ENCODE measurements at places on chromosomes 5 and 9.

DNA sequence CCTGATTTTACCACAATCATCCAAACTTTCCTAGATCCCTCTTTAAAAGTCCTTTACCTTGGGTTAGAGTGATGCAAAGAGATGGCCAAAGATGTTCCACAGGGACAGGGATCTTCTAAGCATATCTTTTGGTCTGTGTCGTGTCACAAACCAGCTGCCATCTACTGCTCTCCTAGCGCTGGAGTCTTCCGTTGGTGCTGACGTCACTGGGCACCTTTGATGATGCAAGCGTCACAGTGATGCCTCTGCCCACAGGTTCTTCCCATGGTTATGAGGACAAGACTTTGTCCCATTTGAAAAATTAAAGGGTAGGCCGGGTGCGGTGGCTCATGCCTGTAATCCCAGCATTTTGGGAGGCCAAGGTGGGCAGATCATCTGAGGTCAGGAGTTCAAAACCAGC, 1.7 kb upstream of the GLT6D1 start:
- no peak for DNase-seq

DNA sequence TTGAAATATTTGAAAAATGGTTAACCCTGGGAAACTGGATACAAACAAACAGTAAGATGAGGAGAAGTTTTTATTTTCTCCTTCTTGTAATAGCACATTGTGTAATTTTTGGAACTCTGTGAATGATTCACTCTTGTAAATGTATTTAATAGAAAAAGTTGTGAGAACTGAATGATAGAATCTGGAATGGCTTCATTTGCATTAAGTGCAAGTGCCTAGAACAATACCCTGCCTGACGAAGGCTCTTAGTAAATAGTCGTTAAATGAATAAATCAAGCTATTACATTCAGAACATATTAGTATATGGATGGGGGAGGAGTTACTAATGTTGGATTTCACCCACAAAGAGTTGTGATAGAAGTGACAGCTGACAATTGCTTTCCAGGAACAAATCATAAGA, 442.5 kb downstream of the EFNA5 start:
- no peak for DNase-seq

GRCh38 chr5:147170603-147171002, 64.2 kb upstream of the STK32A start:
- DNase-seq, result no peak

DNA sequence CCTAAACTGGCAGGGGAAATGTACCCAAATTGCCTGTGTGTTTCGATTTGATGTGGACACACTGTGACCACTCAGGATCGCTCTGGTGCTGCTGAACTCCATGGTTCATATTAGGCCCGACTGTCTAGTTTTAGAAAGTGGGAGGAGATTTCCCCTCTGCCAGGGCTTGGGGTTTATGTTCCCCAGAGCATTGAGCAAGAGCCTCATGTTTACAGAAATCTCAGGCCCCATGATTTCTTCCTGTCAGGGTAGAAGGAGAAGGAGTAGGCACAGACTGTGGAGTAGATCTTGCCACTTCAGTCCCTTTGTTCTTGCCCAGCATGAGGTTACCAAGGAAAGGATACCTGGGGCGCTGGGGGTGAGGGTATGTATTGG, 40.8 kb upstream of the GLRX start:
- no peak for DNase-seq

DNA sequence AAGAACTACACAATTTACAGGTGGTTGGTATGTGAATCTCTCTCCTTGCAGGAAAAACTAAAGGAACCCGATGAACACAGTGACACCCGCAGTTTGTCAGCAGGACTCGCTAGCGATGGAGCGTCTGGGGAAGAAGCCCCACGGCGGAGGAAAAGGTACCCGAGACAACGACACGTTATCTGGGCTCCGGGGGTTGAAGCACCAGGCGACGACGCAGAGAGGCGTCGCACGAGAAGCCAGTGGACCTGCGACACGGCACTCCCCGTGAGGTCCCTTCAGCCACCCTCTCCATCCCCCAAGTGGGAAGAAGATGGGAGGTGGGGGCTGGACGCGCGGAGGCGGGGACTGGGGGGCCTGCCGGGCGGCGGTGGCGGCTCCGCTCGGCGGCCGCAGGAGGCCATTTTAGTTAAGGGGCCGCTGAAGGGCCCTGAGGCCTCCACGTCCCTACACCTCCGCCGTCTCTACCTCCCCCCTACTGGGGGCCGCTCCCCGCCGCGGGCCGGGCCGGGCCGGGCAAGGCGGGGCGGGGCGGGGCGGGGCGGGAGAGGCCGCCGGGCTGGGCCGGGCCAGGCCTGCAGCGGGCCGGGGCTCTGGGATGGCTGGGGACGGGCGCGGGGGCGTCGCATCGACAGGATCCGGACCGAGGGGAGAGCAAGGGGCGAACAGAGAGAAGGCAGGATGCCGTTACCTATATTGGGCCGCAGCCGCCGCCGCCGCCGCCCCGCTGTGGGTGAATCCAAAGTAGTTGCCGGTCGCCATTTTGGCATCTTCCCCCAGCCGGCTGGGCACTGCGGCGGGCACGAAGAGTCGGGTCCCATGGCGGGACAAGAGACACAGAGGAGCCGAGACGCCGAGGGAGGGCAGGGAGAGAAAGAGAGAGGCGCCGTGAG, 754 bp downstream of the ZFR start:
- DNase-seq, result no peak

DNA sequence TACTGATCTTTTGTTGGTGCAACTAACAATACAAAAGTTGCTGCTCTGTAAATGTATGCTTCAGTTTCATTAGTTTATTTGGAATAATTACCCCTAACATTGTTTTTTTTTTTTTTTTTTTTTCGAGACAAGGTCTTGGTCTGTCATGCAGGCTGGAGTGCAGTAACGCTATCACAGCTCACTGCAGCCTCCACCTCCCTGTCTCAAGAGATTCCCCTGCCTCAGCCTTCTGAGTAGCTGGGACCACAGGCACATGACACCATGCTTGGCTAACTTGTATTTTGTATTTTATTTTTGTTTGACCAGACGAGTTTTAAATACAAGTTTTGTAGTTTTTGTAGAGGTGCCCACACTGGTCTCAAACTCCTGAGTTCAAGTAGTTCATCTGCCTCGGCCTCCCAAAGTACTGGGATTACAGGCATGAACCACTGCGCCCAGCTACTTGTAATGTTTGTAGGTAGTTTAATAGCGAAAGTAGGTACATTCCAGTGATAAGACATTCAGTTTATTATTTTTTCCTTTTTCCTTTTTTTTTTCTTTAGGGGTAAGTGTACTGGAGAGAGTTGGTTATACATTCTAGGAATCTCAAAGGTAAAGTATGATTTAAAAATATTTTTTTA, 6.9 kb downstream of the GAPVD1 start:
- DNase-seq, result no peak

GRCh38 chr5:118548761-118549720, 439.3 kb downstream of the DTWD2 start:
- DNase-seq, result peak; percentile 77

DNA sequence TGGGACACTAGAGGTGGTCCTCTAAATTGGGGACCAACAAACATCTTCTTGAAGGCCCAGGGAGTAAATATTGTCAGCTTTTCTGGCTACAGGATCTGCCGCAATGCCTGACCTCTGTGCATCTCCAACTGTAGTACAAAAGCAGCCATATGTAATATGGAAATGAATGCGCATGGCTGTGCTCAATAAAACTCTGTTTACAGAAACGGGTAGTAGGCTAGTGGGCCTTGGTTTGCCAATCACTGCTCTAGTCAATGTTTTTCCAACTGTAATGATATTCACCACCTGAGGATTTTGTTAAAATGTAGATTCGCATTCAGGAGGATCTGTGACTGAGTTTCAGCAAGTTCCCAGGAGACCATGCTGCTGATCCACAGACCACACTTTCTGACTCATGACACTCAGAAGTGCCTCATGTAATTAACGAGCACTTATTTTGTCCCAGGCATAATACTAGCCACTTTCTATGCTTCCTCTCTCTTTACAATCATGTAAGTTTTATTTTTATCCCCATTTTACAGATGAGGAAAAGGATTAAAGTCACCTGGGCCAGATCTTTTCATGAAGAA, 96.9 kb downstream of the MED27 start:
- no peak for DNase-seq

- no peak for DNase-seq
Observed at GRCh38 chr9:27732494-27732893, 159.2 kb upstream of the C9orf72 start.

GRCh38 chr5:158873104-158873503, 226.6 kb downstream of the EBF1 start:
- no peak for DNase-seq

DNA sequence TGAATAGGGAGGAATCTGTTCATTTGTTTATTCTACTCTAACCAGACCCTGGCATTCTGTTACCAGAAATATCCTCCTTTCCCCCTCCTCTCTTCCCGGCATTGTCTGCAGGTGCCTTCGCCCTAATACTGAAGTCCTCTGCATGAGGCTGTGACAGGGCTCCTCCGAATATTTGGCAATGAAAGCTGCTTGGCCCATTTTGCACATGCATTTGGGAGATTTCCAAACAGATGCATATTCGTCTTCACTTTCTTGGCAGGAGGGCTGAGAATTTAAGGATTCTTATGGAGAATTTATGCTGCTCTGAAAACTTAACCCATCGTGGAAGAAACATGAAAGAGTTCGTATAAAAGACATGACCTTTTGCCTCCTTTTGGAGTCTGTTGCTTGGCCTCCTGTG, 484.0 kb downstream of the ZNF608 start:
- no peak for DNase-seq

Data from AG09309 (cell line).